ENCODE measurements at places on chromosomes 2 and 18. TPM values are rescaled to one million over a fixed set of nuclear protein-coding genes. Genes with fewer than 3 reads are reported as not detected.

GRCh38 chr2:95079199-95079683 lies 42.4 kb downstream of the MRPS5 start:
- no peak for DNase-seq
- H3K27me3 ChIP-seq, result no peaks in the 10 kb centered on the region
- H3K4me3 ChIP-seq, result no peak overlapping the region
- peaks cover 10% of the 10 kb centered on the region for H3K4me1 ChIP-seq
- H3K36me3 ChIP-seq, result no peaks in the 10 kb centered on the region

GRCh38 chr2:146457221-146457620 lies 1387.6 kb upstream of the ACVR2A start:
- no peak for DNase-seq
- no peaks in the 10 kb centered on the region for H3K4me1 ChIP-seq
- H3K36me3 ChIP-seq, result no peaks in the 10 kb centered on the region

PLA2R1 gene
- total RNA-seq, result 22.7 TPM

DNA sequence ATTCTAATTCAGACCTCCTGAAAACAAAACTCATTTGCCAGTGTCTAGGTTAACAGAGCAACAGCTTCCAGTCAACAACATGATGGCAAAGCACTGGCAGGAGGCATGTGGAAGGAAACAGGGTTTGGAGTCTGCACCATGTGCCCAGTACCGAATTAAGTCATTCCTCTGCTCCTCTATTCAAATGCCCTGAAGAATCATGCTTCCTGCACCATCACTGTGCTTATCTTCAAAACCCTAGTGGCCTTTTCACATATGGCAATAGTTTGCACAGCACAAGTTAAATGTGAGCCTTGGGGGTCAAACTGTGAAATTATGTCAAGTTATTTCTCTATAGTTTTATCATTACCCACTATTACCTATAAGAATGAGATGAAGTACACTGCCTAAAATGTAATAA lies 75.4 kb upstream of the GRB14 start:
- DNase-seq, result no peak
- no peak overlapping the region for H3K4me3 ChIP-seq
- no peaks in the 10 kb centered on the region for H3K36me3 ChIP-seq
- peaks cover 28% of the 10 kb centered on the region for H3K4me1 ChIP-seq

DNA sequence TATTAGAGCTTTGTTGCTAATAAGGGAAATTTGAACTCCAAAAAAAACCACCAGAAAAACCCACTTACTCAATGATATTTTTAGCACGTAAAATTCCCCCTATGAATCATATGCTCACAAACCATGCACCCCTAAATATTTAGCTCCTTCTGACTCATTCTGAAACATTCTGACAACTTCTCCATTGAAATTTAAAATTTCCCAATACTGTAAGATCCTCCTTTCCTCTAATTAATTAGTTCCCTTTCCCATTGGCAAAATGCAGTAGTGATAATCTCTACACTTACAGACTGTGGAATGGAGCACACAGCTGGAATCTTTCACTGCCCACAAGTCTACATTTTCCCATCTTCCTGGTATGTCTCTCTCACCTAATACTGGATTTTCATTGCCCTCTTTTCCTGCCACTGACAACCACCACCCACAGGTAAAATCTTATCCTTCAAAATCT lies 215.8 kb upstream of the ACVR2A start:
- no peak for DNase-seq
- no peak overlapping the region for H3K4me3 ChIP-seq
- H3K4me1 ChIP-seq, result no peaks in the 10 kb centered on the region
- no peaks in the 10 kb centered on the region for H3K27me3 ChIP-seq
- no peaks in the 10 kb centered on the region for H3K36me3 ChIP-seq

DNA sequence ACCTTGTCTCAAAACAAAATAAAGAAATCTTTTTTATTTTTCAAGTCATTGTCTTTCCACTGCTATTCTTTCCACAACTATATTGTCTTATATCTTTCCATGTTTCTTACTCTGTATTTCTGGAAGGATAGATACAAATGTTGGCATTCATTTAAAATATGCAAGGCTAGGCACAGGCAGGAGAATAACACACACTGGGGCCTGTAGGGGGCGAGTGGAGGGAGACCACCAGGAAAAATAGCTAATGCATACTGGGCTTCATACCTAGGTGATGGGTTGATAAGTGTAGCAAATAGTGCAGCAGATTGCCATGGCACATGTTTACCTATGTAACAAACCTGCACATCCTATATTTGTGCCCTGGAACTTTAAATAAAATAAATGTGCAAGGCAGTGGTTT lies 9.6 kb downstream of the MRPL30 start:
- peaks cover 87% of the 10 kb centered on the region for H3K36me3 ChIP-seq
- peaks cover 7% of the 10 kb centered on the region for H3K4me1 ChIP-seq
- H3K27me3 ChIP-seq, result no peaks in the 10 kb centered on the region
- H3K4me3 ChIP-seq, result no peak overlapping the region
- no peak overlapping the region for H3K27ac ChIP-seq
- DNase-seq, result no peak

ASXL3 gene
- 6.5 TPM for total RNA-seq

All from tibial nerve (tissue), 4 donors.